AG09309 (cell line): ENCODE measurements at places on chromosomes 3 and 15.

DNA sequence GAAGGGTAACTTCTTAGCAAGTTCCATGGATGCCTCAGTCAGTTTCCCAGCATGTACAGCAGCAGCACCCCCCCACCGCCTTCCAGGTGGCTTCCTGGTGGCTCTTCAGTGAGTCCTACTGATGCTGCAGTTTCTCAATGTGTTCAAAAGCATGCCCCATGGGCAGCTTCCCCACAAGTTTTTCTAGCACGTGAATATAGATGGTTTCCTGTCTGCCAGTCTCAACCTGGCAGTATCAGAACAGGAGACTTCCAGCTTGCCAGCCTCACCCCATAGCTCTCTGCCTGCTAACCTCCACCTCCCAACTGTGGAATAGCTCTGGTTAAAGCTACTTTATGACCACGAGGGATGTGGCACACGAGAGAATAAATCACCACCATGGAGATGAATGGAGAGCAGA is 188.3 kb upstream of the SLCO3A1 start:
- no peak for DNase-seq

GRCh38 chr15:99434506-99435112 is 131.2 kb upstream of the MEF2A start:
- no peak for DNase-seq

- DNase-seq, result no peak
These were observed 444.2 kb upstream of the GOLIM4 start for GRCh38 chr3:168539909-168540308.

GRCh38 chr15:87781959-87782625 is 474.4 kb downstream of the NTRK3 start:
- no peak for DNase-seq
